ENCODE measurements at places on chromosomes 1 and 21.

GRCh38 chr1:216173376-216173995 lies 249.8 kb downstream of the USH2A start:
- DNase-seq: no peak

DNA sequence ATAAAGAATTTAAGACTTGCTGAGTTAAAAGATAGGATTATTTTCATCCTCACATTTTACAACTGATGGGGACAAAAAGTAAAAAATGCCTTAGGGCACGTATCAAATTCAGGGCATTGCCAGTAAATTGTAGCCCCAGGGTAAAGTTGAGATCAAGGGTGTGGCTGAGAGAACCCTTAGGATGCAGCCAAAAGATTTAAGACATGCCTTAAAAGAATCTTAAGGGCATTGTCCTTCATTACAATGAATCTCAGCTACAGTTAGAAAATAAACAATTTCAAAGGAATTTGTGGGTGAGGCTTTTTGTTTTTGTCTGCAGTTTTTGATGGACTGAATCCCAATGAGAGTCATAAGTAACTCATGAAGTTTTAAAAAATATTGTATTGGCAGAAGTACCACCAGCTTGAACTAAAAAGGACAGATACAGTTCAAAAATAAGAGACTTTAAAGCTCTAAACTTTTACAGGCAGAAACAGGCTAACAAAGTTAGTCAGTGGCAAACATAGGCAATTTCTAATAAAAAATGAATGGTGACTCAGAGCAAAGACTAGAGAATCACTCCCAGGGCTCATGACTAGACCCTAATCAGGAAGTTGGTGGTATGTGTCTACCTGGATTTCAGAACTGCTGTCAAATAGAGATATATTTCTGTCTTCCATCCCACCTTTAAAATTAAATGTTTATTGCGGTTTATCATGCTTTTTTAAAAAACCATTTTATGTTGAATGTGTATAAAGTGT lies 165.1 kb upstream of the SNX7 start:
- no peak for DNase-seq

DNA sequence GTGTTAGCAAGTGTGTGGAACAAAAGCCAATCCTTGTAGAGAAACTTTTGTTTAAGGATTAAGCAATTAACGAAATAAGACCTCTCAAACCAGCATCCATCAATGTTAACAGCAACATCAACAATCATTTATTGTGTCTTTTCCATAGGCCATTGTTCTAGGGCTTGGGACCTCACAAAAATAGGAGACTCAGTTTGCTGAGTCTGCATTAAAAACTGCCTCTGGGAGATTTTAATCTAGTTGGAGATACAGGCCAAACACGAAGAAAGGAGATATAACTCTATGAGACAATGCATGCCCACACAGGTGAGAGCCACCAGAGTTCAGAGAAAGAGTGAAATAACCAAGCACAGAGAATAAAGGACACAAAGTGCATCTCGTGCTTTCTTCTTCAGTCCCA lies 14.4 kb upstream of the SELP start:
- DNase-seq: no peak

GRCh38 chr1:107842241-107842640 lies 122.7 kb downstream of the VAV3 start:
- DNase-seq: no peak
